ENCODE measurements at places on chromosomes 4 and X. TPM values are rescaled to one million over a fixed set of nuclear protein-coding genes. Genes with fewer than 3 reads are reported as not detected.

DNA sequence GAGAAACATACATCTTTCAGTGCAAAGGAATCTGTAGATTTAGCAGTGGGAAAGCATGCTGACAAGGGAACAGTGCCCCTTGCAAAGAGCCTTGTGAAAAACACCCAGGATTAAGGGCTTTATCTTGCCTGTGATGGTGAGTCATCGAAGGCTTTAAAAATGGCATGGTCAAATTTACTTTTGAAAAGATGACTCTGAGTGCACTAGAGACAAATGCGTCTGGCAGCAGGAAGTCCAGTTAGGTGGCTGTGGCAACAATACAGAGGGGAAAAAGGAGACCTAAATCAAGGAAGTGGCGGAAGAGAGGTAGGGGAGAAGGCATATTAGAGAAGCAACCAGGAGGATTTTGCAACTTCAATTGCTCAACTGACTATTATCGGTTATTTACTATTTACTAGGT is 472.6 kb upstream of the CPEB2 start:
- peak; percentile 82 for DNase-seq

DNA sequence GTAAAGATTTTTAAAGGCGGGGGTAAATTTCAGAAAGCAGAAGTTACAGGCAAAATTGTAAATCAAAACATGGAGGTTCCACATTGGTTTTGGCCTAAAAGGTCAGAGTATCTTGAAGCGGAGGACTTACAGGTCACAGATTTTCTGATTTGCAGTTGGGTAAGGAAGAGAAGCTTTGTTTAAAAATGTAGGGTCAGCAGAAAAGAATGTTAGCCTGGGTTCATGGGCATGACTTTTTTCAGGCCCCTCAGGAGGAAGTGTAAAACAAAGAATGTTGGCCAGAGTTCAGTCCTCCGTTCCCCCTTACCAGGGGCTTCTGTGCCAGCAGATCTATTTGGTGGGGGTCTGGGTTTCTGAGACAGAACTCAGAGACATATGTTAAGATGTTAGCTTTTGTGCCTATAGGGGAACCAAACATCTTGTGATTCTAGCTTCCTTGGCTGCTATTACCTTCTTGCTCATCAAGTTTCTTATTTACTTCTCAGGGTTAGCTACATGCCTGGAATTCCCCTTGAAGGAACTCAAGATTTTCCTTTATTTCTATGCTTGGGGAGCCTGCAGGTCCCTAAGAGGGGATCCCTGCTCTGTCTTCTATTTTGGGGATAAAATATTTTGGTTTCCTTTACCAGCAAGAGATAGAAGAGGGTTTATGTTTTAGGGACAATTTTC is 160.3 kb downstream of the ANK2 start:
- DNase-seq, result no peak

- no peak for DNase-seq
Measured at GRCh38 chrX:133849676-133850075, 135.7 kb downstream of the GPC3 start.

DNA sequence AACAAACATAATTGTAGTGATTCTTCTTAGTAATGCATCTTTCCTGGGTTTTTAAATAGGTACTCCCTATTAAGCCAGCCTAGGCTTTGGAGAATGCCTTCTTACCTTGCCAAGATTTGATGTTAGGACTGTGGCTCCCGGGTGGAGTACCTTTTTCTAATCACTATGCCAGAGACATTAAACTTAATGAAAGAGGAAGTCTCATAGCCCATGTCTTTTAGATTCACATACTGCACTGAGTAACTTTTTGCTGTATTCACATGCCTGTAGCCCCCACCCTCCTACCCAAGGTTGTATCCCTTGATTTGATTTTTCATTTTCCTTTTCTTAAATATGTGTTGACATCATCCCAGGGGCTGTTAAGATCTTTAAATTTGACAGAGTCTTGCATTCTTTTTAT is 104.2 kb upstream of the TLR2 start:
- no peak for DNase-seq

- DNase-seq, result no peak
Measured at GRCh38 chr4:37917388-37917787, 26.5 kb downstream of the TBC1D1 start.

DNA sequence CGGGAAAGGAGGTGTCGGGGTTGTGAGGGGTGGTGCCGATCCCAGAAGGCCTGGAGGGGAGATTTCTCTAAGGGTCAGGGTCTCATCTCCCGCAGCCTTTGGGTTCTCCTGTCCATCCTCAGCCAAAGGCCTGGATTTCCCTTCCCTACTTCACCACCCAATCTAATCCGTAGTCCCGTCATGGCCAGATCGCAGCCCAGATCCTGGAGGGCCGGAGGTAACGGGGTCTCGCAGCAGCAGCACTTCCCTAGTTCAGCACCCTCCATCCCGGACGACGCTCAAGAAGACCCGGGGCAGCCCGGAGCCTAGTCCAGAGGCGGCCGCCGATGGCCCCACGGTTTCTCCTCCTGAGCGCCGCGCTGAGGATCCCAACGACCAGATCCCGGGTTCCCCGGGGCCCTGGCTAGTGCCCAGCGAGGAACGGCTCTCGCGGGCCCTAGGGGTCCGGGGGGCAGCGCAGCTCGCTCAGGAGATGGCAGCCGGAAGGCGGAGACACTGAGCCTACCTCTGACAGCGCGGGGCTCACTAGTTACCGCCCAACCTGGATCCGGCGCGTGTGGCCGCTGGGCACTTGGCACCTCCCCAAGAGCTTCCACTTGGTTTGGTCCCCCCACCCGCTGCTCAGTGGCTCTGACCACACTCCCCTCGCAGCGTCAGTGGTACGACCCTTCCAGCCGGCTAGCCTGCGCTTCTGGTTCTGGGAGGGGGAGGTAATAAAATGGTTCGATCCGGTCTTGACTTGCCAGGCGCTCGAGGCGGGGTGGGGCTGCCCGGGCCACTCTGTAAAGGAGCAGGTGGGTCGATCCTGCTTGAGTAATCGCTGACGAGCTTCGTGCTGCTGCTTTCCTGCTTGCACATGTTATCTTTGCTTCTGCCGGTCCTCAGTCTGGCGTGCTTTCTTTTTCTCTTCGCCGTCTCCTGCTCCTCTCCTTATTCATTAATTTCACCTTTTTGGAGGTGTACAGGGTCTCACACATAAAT is 3.6 kb downstream of the MAGIX start:
- no peak for DNase-seq

GRCh38 chr4:183286590-183287308 is 33.3 kb downstream of the CLDN22 start:
- no peak for DNase-seq

GRCh38 chrX:13151828-13152517 is 107.6 kb upstream of the FAM9C start:
- no peak for DNase-seq

DNA sequence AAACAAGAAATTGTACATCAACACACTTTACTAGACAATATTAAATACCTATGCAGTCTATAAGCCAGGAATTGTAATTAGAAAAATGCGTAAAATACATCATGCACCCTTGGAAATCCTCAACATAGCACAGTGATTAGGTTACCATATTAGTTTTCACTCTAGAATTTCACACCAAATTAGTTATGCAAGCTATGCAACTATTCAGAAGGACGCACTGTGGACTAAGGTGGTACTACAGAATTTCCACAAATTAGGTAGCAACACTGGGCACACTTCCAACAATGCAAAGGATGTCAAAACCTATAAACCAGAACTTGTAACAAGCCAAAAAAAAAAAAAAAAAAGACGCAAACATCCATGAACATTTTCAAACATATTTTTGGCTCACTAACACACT is 71.1 kb upstream of the ZCCHC13 start:
- DNase-seq, result peak; percentile 87

DNA sequence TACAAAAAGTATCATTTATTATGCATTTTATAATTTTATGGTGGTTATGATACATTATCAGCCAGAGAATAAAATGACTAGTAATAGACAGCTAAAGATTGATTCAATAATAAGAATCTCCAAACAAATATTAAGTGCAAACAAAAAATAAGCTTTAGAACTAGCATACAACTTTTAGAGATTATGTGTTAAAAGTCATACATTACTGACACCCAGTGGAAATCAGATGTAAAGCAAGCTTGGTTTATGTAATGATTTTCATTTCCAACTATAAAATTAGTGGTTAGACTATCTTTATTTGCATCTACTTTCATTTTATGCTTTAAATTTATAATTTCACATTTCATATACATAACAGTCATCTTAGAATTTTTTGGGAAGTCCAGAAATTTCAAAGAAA is 57.7 kb downstream of the IL13RA2 start:
- no peak for DNase-seq

- DNase-seq, result no peak
Measured at GRCh38 chr4:99816545-99817308, at the start of gene DAPP1. Gene DAPP1 (plus strand): TSS chr4:99816827. CDS start chr4:99816914, 87 bp downstream.

- DNase-seq, result no peak
Measured at GRCh38 chr4:132564920-132565319, 584.2 kb upstream of the PCDH10 start.

GRCh38 chr4:55650483-55650882 is 14.4 kb upstream of the NMU start:
- DNase-seq, result no peak

GRCh38 chr4:152032722-152033131 is 271.9 kb upstream of the GATB start:
- no peak for DNase-seq

Gene HMGB3
- 120 TPM for total RNA-seq

Gene NAA11
- 0.12 TPM for total RNA-seq

Gene CXCL10
- not detected for total RNA-seq

Gene HMGB2
- 281 TPM for total RNA-seq

Gene NKX3-2
- 3.0 TPM for total RNA-seq

Gene TRIM2
- 26.0 TPM for total RNA-seq

Gene NSUN7
- total RNA-seq, result 1.5 TPM

Gene CTAG1A
- not detected for total RNA-seq

Gene EPHA5
- 8.7 TPM for total RNA-seq

Gene HS6ST2
- total RNA-seq, result 65.6 TPM

Gene BANK1
- 1.1 TPM for total RNA-seq

Measured in SJCRH30 (cell line).